Colonic mucosa (tissue), 4 donors: ENCODE measurements at places on chromosomes 7 and 10. TPM values are rescaled to one million over a fixed set of nuclear protein-coding genes. Genes with fewer than 3 reads are reported as not detected.

DNA sequence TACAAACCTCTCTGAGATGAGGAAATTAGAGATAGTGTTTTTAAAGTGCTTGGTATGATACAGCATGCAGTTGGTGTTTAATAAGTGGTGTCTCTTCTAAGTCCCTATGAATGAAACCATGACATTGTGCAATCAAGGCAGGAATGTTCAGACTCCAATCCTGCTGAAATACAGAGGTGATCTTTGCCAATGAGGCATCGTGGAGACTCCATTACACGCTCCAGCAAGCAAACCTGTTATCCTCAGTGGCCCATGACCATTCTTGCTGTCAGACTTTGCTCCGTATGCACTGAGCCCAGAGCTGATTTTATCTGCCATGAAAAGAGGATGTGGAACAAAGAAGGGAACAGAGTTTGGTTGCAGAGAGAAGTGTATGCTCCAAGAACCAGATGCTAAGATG, 47.3 kb downstream of the CDHR3 start:
- no peak for DNase-seq

- no peak for DNase-seq
Measured at GRCh38 chr7:147756300-147756699, 834.3 kb upstream of the C7orf33 start.

GRCh38 chr10:24213266-24213665, 4.3 kb downstream of the KIAA1217 start:
- DNase-seq: no peak

GRCh38 chr7:102431617-102432298, 1.6 kb upstream of the ORAI2 start:
- peak; percentile 65 for DNase-seq

Gene PPP1R17
- not detected for total RNA-seq
